NCI-H446 treated with DMSO at 0.1 percent for 48 hours (cell line): ENCODE measurements at places on chromosomes 12 and 14.

GRCh38 chr12:10278104-10278503 lies 29.6 kb upstream of the KLRD1 start:
- no peak for DNase-seq

DNA sequence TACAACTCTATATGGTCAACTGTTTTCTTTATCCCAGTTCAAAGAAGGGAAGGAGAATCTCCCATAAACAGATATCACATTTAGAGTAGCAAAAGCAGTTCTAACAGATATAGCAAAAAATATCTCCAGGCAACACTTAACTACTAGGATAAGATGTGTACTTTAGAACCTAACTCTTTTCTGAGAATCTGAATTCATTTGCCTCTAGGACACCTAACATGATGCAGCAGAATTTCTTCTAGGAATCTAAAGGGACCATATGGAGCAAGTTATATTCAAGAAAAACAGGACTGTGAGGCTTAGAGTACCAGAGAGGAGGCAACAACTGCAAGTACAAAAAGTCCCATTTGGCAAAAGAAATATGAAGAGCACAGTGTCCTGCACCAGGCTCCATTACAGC lies 24.4 kb upstream of the CAPRIN2 start:
- DNase-seq: no peak

GRCh38 chr12:4909410-4909733 lies 333 bp upstream of the KCNA1 start:
- DNase-seq: no peak

- DNase-seq: no peak
Observed at GRCh38 chr14:21300892-21301291, 21.0 kb downstream of the RPGRIP1 start.

DNA sequence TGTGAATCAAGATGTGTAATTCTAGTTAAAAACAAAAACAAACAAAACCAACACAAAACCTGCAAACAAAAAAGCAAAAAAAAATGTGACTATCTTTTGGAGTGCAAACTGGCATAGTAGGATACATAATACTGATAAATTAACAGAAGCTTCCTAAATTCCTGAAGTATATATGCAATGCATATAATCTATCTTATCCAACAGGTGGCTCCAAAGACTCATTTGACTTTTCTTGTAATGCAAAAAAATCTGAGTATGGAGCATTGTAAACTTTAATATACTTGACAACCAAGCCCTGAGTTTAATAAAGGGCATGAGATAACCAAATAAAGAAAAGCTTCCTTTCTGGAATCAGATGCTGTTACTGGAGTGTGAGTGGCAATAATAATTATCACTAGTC lies 1003.6 kb downstream of the FSCB start:
- no peak for DNase-seq

- DNase-seq: no peak
Observed at GRCh38 chr12:47189728-47190127, 110.0 kb upstream of the AMIGO2 start.

GRCh38 chr12:100964028-100964427 lies 169.5 kb downstream of the ANO4 start:
- no peak for DNase-seq

DNA sequence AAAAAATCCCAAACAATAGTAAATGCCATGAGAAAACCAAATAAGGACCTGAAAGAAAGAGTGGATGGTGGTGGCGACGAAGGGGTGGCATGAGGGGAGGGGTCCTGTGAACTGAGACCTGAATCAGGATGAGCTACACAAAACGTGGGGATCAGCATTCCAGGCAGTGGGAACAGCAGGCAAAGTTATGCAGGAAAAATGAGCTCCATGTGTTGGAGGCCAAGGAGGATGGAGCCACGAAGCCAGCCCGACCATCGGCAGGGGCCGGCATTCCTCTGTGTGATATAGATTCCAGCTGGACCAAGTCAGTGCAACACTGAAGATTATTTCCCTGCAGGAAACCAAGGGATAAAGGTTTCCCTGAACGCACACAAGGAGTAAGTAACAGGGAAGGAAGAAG lies 7.1 kb downstream of the ADGRD1 start:
- DNase-seq: no peak

DNA sequence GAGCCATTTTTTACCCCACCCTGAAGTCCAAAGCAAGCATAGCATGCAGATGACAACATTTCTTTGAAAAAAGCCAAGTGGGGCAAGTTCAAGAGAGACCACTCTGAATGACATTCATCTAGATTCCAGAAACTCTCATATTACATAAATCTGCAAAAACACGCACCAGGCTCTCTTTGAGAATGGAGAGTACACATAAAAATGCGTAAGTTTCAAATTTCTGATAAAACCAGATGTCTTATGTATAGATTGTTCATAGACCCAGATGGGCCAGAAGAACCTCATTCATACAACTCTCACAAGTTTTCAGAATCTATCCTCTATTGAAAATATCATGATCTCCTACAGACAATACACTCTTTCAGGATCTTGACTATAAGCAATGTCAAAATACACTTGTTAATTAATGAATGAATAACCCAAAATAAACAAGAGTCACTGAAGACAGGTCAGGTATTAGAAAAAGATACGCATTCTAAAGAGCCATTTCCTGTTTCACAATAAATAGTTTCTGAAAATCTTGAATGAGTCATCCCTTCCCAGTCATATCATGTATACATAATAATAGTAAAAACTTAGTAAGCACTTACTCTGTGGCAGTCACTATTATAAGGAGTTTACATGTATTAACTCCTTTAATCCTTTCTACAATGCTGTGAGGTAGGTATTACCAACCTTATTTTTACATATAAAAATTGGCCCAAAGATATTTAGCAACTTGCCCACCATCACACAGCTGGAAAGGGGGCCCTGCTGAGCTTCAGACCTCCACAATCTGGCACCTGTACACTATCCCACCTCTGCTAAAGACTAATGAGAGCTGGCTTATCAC lies 72.0 kb downstream of the PPP2R5E start:
- no peak for DNase-seq

GRCh38 chr12:11877869-11878780 lies 192.6 kb upstream of the BCL2L14 start:
- no peak for DNase-seq

DNA sequence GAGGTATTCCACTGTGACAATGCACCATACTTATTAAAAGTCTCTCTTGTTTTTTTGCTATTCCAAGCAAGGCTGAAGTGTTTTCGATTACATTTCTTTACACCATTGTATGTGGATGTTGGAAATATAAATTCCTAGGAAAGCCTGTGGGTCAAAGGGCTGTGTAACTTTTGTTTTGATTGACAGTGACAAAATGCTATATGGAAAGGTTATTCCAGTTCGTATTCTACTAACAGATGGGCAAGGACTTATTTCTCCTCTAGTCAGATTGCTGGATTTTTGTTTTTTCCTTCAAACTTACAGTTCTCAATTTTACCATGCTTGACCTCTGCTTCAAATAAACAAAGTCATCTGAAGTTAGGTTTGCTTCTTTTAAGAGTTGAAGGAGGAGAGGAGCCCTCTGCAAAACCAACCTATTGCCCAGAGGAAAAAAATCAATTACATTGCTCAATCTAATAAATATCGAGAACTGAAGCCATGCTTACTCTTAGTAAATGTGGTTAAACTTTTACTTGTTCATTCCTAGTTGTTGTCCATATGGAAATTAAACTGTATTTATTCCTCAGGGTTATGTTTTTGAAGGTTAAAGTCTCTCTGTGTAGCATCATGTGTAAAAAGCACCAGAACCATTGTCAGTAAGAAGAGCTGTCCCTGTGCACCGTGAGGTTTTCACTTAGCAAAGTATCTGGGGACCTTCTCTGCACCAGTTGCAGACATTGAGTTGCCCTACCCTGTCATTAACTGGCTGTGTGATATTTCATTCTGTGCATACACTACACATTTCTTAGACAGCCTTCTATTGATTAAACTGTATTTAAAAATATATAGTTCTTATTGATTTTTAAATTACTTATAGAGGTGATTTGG lies 26.9 kb downstream of the GLT1D1 start:
- no peak for DNase-seq

DNA sequence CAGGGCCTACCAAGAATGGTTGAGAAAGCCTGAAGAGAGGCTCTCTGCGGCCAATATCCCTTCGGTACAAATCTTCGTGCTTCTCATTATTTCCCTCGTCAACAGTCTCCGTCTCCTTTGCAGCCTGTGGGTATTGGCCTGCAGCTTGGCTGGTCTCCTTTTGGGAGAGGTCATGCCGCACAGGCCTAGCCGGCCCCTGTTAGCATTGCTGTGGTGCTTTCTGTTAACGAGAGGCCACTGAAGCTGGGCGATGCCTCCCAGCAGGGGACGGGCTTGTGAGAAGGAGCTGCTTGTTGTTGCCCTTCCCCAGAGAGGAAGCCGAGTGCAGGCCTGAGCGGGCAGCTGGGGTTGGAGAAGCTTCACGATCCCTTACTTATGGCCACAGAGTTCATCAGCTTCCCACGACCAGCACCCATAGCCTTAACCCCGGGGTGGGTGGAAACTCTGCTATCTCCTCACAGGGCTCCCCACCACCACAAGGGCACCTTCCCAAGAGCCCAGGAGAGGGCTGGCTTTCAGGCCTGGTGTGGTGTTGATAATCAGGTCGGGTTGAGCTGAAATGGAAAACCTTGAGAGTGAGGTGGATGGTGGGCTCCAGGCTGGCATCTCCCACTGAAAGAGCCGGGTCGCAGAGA lies 228.6 kb downstream of the ZFP36L1 start:
- DNase-seq: no peak

GRCh38 chr12:120408771-120409170 lies 29.1 kb upstream of the COX6A1 start:
- DNase-seq: no peak

GRCh38 chr12:48005001-48005749 lies 899 bp upstream of the COL2A1 start:
- no peak for DNase-seq

DNA sequence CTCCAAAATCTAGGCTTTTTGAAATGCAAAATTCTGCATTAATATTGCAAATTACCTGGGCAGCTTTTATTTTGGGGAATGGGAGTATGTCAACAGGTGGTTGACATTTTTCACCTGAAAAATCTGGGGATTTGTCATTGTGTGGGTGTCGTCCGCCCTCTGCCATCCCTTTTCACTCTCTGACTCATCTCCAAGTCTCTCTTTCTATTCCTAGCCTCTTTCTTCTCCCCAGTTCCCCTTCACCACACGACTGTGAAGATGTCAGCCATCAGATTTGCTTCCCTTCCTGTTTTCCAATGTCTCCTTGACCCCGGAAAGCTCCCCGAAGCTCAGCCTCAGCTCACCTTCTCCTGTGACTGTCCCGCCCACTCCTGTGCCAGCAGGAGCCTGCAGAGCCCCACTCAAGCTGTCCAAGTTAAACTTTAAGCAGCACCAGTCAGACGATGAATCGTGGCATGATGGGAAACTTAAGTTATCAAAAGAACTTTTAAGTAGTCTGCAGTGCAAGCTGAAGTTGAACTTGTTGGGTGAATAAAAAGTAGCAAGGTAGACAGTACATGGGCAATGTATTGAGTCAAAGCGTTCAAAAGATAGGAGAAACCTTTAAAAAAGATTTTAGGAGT lies 590.2 kb downstream of the VRK1 start:
- DNase-seq: no peak

DNA sequence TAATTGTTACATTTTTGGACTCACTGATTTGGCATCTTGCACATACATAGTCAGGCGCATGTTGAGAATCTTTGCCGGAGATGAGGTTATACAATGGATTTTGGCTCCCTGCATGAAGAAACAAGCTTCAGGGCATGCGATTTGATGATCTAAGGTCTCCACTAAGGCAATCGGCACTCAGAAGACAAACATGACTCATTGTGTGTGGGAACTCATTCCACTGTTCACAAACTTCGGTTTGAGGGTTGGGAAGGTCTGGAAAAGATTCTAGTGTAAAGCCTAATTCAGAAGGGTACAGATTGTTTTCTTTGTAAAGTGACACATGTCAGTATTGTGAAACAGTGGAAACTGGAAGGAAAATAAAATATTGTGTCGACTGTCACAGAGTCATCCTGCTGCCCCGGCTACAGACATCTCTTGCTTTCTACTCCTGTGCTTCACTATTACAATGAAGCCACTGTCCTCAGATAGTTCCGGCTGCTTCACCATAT lies 192.6 kb upstream of the HMGA2 start:
- no peak for DNase-seq

DNA sequence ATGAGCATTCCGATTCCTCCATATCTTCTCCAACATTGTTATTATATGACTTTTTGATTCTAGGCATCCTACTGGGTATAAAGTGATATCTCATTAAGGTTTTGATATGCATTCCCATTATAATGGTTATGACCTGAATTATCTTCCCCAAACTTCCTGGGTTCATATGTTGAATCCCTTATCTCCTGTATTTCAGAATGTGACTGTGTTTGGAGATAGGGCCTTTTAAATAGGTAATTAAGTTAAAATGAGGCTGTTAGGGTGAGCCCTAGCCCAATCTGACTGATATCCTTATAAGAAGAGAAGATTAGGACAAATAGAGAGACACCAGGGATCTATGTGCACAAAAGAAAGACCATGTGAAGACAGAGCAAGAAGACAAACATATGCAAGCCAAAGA lies 96.9 kb upstream of the PMCH start:
- no peak for DNase-seq

- no peak for DNase-seq
Observed at GRCh38 chr12:123816896-123817537, 54.9 kb downstream of the DNAH10 start.

DNA sequence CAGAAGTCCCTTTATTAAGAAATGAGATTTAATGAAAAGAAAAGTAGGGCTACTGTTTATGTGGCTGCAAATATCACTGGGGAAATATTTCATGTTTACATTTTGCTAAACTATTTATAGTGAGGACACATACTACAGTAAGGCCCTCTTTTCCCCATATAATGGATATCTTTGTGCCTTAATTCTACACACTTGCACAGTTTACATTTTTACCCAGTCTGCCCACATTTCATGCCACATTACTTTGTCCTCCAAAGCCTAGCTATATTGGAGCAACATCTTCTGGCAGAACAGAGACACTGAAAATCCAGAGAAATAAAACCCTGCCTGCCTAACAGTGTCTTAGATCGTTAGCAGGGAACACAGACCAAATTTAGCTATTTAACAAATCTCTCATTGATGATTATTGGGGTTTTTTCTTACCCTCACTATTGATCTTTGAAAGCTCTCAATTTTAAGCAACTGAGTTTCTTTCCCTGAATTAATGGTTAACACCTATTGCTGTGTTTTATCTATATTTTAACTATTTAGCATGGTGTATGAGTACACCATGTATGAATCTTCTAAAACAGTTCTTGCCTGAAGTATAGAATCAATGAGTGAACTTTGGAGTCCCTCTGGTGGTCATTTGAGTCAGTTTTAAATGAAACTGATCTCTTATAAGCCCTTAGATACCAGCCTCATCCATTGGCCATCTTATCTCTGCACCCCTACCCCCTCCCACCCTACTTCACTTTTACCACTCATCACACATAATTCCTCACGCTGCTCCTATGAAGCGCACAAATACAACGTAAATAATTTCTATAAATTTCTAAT lies 170.2 kb downstream of the BCAT1 start:
- DNase-seq: no peak

GRCh38 chr12:121917950-121918678 lies at the start of gene CFAP251:
CFAP251 (plus strand) TSS chr12:121918592; CDS start chr12:121921306, 2,714 bp downstream.
- no peak for DNase-seq

GRCh38 chr12:114936148-114937079 lies 252.4 kb upstream of the TBX3 start:
- DNase-seq: no peak
